ENCODE measurements at places on chromosomes 12 and 14.
A peak's percentile ranks its signal among the peaks of the same experiment; 100 is the strongest.

GRCh38 chr12:49894751-49895148 lies 8.9 kb downstream of the FAIM2 start:
- no peak for DNase-seq

DNA sequence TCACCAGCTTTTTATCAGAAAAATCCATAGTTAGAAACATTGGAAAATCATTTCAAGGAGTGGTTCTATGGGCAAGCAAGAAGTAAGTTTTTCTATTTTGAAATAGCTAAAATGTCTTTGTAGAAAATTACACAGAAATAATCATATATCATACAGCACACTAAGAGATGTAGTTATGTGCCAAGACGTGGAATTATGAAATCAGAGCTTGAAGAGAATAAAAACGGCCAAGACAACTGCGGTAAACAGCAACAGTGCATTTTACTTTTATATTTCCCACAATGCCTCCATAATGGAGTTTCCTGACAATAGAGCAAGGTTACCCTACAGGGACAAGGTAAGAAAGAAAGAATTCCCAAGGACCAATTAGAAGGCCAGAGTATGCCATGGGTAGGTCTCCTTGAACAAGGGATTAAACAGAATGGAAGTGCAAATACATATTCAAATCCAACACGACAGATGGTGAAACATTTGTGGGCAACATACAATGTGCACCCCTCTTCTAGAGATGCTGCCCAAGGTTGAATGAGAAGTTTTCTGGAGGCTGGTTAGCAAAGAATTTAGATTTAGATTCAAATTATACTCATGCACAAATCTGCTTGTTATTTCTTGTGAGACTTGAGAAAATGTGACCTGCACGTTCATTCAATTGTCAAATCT lies 76.1 kb upstream of the BTG1 start:
- no peak for DNase-seq

GRCh38 chr12:17016116-17016864 lies 410.3 kb upstream of the LMO3 start:
- DNase-seq, result no peak

DNA sequence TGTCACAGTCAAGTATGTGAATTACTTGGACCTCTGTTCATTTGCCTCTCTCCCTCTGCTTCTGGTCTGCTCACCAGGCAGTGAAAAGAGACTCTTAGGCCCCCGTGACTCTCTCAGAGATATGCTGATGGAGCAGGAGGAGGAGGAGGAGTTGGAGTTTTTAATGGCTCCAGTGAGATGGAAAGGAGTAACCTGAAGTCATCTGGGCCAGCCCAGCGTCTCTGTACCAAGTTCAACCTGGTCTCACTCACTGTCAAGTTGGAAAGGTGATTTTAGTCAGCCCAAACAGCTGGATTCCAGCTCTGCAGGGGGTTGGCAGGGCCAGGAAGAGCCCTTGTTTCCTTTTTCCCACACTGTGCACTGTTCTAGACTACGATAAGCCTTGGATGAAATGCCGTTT lies 48.6 kb downstream of the SH2B3 start:
- no peak for DNase-seq

DNA sequence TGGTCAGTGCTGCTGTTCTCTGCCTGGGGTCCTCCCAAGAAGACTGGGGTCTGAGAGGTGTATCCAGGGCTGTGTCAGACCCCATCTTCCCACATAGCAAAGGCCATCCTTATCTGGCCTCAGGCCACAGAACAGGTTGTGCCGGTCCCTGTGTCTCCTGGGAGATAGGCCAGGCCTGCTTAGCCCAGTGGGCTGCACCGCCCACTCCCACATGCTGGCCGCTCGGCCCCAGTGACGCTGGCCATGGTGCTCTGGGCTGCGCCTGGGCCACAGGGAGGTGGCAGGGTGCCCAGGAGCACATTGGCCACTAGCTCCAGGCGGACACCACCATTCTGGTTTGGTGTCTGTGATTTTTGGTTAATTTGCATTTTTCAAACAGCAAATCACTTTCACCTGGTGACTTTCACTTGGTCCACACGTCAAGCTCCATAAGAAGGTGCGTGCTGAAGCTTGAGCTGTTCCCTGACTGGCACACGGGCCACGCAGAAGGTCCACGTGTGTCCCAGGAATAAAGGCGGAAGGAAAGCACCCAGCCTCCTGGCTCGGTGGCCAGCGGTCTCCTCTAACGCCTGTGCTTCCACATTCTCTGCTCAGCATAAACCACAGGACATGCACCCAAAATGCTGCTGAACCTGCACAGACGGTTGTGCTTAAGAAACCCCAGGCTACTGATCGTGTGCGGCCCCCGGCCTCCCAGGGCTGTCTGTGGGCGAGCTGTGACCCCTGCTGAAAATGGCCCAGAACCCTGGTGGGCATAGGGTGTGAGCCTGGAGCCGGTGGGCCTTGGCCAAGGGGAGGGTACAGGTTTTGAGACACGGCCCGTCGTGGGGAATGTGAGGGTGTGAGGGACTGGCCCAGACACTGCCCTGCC lies 4.6 kb downstream of the FBRSL1 start:
- no peak for DNase-seq

- DNase-seq, result no peak
Measured at GRCh38 chr14:74415115-74415437, 10.9 kb downstream of the SYNDIG1L start.

DNA sequence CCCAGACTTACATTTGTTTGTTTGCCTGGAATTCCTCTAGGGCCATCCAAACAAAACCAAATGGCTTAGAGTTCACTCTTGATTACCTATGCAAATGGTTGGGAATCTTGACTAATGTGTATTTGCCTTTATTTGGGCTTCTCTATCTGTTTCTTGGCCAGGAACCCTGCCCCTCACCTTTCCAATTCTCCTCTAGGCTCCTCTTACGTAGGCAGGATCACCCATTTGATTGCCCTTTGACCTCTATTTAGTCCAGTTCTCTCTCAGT lies 123.0 kb upstream of the DYRK2 start:
- no peak for DNase-seq

GRCh38 chr14:34266344-34266743 lies 195.7 kb downstream of the SPTSSA start:
- DNase-seq, result no peak

DNA sequence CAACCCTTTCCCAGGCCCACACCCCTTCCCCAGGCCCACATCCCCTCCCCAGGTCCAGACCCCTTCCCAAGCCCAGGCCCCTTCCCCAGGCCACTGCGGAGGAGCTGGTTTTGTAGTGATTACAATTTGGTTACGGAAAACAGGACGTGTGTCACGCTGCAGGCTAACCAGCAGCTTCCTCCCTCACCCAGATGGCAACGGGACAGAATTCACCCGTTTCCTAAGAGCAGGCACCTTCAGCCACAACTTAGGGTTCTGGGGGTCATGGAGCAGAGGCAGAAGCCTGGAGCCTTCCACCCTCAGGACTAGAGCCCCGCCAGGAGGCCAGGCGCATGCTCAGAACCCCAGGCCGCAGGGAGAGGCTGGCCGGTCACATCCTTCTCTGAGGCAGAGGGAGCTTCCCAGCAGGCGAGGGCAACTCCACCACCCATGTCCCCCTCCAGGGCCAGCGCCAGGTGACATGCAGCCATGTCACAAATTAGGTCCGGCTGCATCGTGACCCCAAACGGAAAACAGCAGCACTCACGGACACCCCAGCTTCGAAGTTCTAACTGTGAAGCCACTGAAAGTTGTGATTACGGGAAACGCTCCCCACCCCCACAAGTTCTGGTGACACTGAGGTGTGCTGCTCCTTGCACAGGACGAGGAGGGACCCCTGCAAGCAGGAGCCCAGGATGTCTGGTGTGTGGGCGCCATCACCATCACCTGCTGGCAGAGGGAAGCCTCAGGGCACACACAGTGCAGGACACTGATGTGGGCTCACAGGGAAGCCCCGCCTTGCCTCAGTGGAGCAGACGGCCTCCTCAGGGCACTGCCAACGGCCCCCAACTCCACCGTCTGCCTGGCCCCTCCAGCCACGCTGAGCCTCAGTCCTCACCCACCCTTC lies 7.7 kb downstream of the BRF1 start:
- DNase-seq, result no peak

DNA sequence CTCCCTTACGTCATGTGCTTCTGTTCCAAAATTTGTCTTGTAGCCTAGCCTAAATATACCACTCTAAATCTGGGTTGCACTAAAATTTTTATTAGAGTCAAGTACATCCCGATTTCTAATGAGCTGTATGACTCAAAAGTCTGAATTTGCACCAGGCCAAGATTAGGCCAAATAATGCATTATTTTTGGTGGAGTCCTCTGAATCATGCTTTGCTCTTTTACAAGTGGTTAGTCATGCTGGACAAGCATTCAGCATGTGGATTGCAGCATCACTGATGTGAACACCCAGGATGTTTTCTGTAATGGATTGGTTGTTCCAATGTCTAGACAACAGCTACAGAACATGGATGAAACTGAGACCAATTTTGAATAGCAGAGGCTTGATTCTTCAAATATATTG lies 23.7 kb downstream of the HEBP1 start:
- no peak for DNase-seq

- no peak for DNase-seq
Measured at GRCh38 chr12:43694879-43695278, 63.7 kb downstream of the PUS7L start.

DNA sequence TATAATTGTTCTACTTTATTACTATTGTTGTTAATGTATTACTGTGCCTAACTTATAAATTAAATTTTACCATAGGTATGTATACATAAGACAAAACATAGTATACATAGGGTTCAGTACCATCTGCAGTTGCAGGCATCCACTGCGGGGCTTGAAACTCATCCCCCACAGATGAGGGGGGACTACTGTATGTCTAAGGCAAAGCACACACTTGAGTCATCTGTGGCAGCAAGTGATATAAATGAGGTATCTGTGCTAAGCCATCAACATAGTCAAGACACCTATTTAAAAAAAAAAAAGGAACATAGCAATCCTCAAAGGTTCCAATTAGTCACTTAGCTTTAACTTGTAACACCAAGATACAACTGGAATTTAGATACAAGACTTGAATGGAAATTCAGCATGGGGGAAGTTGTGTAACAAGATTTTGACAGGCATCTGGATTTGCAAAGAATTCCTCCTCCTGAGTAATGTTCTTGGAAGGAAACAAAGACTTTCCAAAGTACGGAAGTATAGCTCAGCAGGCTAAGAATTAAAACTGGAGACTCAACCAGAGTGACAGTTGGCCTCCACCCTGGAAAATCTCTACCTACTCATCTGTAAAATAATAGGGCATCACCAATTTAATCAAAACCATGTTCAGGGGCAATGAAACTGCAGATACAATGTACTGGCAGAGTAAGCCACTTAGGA lies 14.9 kb downstream of the DCAF5 start:
- no peak for DNase-seq

DNA sequence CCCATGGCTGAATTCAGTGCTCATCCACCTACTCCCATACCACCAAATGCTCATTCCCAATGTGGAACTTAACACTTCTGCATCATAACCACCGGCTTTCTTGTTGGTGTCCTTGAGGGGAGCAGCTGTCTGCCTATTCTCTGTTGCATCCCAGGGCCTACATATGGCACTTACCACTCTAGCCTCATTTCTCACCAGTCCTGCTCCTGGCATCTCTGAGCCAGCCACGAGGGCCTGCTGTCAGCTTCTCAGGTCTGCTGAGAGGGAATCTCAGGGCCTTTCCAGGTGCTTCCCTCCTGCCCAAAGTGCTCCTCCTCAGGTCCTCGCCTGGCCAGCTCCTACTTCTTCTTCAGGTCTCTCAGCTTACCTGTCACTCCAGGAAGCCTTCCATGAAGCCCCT lies 24.0 kb upstream of the RND1 start:
- DNase-seq, result no peak

GRCh38 chr14:95471016-95471415 lies 45.4 kb downstream of the SYNE3 start:
- DNase-seq, result no peak

GRCh38 chr12:57124261-57124877 lies 3.9 kb upstream of the LRP1 start:
- DNase-seq, result peak; percentile 85
